Stimulated activated CD4-positive, alpha-beta T cell treated with anti-CD3 and anti-CD28 coated beads, Interleukin-15, amount 100 ng/mL, for 1 hour (primary cell): ENCODE measurements at places on chromosomes 13 and 19.

GRCh38 chr19:23118400-23118799 is 1.6 kb downstream of the ZNF730 start:
- no peak for DNase-seq

DNA sequence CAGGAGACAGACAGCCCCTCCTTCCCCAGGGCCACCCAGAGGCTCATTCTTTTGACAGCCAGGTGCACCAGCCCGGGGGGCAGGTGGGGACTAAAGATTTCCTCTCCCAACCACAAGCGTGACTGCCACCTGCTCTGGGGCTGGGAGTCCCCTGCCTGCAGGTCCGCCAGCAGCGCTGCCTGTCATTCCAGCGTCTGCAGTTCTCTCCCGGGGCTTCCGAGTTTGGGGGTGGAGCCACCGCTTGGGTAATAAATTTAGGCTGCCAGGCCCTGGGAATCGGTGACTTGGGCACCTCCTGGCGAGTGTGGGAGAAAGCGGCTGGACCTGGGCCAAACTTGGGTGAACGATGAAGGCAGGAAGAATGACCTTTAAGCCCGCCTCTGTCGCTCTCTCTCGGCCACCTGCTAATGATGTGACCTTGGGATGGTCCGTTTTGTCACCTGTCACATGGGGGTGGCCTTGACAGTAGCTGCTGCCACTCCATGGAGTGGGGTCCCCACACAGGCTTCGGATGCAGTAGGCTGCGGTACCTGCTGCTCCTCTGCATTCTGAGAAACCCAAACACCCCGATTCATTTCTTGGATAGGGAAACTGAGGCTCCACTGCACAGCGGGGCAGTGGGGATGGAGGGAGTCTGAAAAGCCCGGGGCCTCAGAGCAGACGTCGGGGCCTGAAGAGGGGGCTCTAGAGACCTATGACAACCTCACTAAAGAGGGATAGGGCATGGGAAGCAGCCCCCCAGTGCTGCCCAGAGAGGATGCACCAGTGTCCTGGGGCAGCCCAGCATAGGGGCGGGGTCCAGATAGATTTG is 12.8 kb downstream of the FUT6 start:
- DNase-seq = no peak

- no peak for DNase-seq
Measured at GRCh38 chr19:48394331-48395169, 1.1 kb downstream of the GRIN2D start.

- no peak for DNase-seq
Measured at GRCh38 chr13:76783798-76784197, 102.4 kb downstream of the KCTD12 start.

GRCh38 chr19:30350692-30351663 is 21.2 kb upstream of the ZNF536 start:
- no peak for DNase-seq

GRCh38 chr13:99929866-99930265 is 41.7 kb downstream of the ZIC5 start:
- no peak for DNase-seq

GRCh38 chr13:110289661-110290060 is 17.3 kb downstream of the COL4A1 start:
- DNase-seq = no peak

DNA sequence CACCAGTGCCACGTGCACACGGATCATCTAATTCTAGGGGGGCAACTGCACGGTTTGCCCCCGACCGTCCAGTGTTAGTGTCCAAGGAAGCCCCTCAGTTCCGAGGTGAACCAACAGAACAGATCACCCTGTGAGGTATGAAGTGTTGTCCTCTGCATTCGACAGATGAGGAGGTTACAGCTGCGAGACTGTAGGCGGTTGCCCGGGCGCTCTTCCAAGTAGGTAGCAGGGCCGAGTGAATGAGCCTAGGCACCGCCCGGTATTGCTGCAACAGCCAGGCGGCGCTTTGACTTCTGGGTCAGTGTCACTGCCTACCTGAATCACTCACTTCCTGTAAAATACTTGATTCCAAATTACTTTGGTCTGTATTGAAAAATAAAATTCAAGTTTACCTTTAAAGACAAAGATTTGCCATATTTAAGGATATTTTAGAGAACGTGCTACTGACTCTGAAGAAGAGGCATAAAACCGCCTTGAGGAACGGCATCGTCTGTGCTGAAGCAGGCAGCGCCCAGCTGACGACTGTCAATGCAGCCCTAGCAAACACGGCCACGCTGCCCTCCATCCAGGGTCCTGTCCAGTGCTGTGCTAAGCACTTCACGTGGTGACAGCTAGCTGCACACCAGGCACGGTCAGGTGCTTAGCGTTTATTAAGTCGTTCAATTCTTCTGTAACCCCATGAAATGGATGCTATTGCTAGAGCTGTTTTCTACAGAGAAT is 19.3 kb upstream of the RASA3 start:
- DNase-seq = no peak

GRCh38 chr13:85879014-85879413 is 79.8 kb upstream of the SLITRK6 start:
- no peak for DNase-seq

- DNase-seq = no peak
Measured at GRCh38 chr13:110317093-110317492, 10.0 kb downstream of the COL4A2 start.

GRCh38 chr19:46730595-46730994 is 13.7 kb upstream of the PRKD2 start:
- no peak for DNase-seq

DNA sequence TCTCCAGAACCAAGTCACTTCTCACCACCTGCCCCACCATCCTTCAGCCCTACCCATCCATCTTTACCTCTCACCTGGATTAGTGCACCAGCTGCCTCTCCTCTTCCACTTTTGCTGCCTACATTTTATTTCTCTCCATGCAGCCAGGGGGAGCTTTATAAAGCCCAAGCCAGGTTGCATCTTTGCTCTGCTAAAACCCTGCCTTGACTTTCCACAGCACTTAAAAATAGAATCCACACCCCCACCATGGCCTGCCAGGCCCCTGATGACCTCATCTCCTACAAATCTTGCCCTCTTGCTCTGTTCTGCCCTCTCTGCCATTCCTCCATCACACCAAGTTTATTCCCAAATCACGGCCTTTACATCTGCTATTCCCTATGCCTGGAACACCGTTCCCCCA is 1.8 kb downstream of the HOOK2 start:
- DNase-seq = no peak

DNA sequence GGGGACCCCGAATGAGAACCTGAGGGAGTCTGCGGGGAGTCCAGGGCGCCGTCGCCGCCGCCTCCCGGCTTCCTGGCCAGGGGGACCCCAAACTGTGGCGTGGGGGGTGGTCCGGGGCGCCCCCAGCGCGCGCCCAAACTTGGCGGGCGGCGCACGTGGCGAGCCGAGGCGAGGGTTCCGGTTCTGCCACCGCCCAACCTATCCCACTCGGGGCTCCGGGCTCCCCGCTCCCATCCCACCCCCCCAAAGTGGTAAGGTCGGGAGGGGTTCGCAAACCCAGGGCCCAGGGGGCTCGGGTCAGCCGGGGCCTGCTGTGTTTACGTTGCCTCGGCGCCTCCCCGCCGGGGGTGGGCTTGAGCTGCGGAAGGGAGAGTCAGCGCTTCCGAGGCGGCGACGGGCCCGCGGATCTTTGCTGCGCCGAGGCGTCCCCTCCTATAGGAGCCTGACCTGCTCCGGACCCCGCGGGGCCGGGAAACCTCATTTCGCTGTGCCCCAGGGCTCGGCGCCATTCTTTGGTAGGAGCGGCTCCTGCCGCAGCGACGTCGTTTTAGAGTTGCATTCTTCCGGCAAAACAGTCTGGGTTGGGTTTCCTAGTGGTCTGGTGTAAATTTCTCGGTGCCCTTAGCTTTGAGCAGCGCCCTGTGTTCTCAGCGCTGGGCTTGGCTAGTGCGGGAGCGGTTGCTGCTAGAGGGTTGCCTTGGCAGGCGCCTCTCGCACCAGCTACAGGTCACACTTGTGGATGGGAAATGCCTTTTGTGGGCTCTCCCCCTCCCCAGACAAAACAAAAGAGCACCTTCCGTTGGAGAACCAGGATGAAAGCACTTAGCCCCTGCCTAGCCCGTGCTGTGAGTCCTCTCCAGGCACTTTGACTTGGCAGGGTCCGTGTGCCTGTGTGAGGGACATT is 1.2 kb downstream of the DAZAP1 start:
- DNase-seq = peak; percentile 49

DNA sequence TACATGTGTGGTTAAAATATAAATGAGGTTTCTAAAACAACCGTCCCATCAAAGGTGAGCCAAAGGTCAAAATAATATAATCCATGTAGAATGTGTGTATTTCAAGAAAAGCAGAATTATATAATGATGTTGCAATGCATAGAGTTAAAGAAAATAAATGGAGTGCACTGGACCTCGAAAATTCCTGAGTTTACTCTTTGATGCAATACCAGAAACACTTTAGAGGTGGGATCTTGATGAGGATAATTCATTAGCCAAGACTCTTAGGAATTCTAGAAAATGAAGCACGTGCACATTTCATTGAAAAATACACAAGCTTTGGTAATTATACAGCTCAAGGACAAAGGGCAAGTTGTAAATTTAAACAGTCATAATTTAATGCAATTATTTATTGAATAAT is 508.9 kb upstream of the ARGLU1 start:
- no peak for DNase-seq

DNA sequence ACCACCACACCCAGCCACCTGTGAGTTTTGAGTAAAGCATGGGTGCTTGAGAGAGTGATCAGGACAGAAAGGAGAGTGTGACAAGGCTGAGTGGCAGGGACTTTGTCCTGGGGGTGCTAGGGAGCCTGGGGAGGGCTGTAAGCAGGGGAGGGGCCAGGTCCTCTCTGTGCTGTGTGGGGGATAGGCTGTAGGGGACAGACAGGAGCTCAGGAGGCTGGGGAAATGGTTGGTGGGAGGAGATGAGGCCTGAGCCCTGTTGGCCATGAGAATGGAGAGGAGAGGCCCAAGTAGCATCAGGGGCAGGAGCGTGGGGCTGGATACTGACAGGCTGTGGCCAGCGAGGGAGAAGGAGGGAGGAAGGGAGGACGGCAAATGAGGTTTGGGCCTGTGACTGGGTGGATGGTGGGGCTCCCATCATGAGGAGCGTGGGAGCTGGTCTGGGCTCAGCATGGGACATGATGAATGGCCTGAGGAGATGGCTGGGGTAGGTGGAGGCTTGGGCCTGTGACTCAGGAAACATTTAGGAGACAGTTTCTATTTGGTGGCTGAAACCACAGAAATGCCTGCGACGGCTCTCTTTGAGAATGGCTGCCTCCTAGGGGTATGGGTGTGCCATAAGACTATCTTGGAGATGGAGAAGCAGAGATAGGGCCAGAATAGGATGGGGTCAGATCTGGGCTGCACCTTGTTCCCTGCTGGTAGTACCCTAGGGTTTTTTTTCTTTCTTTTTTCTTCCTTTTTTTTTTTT is 25.0 kb downstream of the GRIN2D start:
- DNase-seq = no peak

DNA sequence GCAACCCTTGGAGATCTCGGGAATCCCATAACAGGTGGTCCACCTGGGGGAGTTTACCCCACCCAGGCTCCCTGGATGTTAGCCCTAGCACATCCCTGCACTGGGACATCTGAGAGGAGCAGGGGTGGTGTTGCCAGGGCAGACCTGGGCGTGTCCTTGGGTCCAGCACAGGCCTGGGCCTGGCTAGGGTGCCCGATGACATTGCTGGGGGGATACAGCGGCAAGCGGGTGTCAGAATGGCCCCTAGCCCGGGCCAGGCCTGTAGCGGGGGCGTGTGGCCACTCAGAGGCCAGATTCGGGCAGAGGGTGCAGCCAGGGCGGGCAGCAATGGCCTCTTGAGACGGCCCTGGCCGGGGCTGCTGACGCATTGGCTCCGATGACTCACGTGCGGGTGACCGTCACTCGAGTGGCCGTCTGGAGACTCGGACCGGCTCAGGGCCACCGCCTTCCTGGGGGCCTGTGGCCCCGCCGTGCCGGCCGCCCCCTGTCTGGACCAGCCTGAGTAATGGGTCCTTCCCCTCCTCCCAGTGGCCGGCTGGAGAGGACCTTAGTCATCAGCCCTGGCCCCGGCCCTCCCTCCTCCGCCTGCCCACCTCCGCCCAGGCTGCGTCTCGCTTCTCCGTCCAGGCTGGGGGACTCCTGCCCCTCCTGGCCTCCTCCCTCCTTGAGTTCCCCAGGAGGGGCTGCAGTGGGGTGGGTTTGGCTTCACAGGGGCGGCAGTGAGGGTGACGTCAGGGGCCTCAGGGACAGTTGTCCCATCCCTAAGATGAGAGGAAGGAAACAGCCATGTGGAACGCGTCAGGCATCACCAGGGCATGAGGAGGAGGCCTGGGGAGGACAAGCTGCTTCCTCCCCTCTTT is 23.2 kb upstream of the CRTC1 start:
- DNase-seq = no peak

GRCh38 chr13:24063281-24063877 is 97.1 kb upstream of the SPATA13 start:
- DNase-seq = no peak

DNA sequence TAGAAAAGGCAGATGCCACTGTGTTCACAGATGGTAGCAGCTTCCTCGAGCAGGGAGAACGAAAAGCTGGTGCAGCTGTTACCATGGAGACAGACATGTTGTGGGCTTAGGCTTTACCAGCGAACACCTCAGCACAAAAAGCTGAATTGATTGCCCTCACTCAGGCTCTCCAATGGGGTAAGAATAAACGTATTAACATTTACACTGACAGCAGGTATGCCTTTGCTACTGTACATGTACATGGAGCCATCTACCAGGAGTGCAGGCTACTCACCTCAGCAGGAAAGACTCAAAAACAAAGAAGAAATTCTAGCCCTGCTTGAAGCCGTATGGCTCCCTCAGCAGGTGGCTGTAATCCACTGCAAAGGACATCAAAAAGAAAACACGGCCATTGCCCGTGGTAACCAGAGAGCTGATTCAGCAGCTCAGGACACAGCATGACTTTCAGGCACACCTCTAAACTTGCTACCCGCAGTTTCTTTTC is 197.7 kb downstream of the ZNF737 start:
- no peak for DNase-seq

DNA sequence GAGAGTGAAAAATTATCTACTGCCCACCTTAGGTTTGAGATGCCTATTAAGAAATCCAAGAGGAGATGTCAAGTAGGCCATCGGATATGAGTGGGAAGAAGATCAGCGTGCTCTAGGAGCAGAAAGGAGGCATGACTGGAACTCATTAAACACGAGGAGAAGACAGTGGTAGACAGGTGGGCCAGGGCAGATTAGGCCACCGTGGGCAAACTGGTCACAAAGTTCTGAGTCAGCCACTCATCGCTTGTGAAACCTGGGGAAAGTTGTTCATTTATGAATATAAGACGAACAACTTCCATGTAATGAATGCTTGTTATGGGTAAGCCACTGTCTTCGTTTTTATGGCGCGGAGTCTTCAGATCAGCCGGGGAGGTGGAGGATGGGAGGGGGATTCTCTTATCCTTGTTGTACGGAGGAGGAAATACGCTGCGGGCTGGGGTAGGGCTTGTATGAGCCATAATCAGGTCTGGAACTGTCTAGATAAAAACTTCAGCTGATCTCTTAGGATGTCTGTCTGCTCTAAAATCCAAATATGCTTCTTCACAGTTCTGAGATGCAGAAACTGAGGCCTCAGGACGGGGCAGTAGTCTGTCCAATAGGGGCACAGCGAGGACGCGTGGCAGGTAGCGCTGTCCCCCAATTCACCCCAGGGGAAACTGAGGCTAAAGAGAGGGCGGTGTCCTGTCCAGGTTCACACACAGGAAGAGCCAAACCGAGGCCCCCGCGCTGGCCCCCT is 1.1 kb upstream of the ZNF444 start:
- DNase-seq = no peak

- DNase-seq = no peak
Measured at GRCh38 chr13:31433746-31434145, 234.0 kb downstream of the B3GLCT start.
